Hematopoietic multipotent progenitor cell treated with erythropoietin and hydrocortisone succinate and interleukin-3 and kit ligand, for 17 days (in vitro differentiated cells): ENCODE measurements at places on chromosomes 1 and 21.

DNA sequence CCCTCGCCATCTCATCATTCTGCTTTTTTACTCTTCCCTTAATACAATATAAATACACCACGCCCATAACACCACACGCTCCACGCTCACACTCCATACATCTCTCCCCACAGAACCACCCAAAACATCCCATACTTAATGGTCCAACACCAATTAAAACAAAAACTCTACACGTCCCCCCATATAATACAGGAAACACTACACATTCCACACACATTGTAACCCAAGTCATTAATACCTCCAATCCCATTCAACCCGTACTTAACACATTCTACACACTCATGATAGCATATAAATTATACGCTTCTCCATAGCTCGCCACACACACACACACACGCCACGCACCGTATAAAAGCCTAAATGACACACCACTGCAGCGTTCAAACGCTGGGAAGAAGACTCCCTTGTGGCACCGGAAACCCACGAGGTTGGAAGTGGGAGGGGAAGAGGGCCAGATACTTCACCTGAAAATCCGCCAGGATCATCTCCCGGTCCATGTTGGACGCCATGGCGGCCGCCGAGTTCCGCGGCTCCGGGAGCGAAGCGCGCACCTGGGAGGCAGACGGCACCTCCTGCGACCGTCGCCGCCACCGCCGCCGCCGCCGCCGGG, 659 bp downstream of the FAF1 start:
- peak; percentile 47 for DNase-seq

DNA sequence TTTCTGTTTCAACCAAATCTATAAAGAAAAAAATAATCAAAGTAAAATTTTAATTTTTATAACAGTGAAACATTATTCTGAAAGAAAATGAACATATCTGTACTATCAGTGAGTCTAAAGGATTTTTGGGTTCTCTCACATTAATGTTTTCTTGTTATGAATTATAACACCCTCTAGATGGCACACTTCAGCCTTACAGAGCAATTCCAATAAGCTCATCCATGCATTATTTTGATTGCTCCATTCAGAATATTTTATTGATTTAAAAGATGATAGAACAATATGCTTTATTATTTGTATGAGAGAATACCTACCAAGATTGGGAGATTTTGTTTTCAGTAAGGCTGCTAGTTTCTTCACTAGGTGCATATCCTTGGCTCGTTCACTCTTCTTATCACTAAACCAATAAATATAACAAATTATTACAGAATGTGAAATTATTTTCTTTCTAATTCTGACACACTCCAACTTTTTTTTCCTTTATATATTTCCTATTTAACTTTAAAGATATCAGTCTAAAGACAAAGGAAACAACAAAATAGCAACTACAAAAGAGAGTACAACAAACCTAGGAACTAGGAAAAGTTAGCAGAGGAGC, 82.4 kb downstream of the RAB3GAP2 start:
- DNase-seq, result peak; percentile 28

GRCh38 chr1:93132638-93133037, 47.6 kb downstream of the TMED5 start:
- DNase-seq, result no peak

- peak; percentile 14 for DNase-seq
Observed at GRCh38 chr1:110370827-110371226, 20.0 kb downstream of the SLC16A4 start.

DNA sequence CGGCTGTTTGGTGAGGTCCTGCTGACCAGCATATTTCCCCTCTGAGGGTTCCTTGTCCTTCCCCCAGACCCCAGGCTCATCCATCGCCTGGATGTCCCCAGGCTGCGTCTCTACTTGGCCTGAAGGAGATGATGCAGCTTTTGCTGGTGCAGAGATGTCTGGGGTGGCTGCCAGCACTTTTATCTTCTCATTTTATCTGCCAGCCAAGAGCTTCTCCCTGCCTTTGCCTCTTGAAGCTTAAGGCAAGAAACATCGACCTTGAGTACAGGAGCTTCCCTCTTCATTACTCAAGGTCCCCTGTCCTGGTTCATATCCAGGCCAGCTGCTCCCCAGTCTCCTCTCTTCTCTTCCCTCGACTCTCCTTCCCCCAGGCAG, 9.2 kb upstream of the H6PD start:
- DNase-seq, result no peak

DNA sequence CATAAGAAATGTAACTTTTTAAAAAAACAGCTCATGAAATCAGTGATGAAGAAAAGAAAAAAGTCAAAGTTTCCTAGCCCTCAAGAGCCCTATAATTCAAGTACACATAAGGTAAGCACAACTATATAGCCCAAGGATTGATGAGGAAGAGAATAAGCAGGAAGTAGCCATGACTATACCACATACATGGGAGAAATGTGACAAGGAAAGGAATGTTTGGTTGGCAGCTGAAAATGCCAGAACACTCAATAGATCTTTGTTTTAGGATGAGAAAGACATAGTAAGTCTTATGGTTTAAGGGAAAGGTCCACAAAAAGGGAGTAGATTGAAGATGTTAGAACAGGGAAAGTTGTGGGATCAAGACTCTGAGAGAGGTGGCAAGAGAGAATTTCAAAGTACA, 5.7 kb downstream of the DOCK7 start:
- no peak for DNase-seq

GRCh38 chr1:23574265-23574754, 15.0 kb upstream of the ID3 start:
- no peak for DNase-seq

GRCh38 chr1:196377811-196378210, 230.4 kb downstream of the KCNT2 start:
- no peak for DNase-seq
